ENCODE measurements at places on chromosomes 12 and 14.

DNA sequence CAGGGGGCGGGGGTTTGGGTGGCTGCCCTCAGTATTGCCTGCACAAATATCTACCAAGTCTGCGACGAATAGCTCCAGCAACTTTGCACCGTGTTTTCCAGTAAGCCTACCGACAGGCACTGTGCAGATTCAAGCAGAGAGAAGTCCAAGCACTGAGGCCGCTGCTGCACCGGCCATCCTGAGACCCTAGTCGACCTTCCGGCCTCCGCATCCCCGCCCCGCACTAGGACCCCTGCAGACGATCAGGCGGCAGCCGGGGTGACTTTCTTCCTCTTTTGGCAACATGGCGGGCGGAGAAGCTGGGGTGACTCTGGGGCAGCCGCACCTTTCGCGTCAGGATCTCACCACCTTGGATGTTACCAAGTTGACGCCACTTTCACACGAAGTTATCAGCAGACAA lies at the start of gene EIF2S3B:
Gene EIF2S3B, plus strand, starts transcription at position 271 of the 400 bp plus-strand sequence. Its CDS starts 13 bp downstream, at position 284.
- DNase-seq: no peak

- DNase-seq: no peak
Observed at GRCh38 chr12:6833189-6833890, 5.1 kb downstream of the P3H3 start.

DNA sequence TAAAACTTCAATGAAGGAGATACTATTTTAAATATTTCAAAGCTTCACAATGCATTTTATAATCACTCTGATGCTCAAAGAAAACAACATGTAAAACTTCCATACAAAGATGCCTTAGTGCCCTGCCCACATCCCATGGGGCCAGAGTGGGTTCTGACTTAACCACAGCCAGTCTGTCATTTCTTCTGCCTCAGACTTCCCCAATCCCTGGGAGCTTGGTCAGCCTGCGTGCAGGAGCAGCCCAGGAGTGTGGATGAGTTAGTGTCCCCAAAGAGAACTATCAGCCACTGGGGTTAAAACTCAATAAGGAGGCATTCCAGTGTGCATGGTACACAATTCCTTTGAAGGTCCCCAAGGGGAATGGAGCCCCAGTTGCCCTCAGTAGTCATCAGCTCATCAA lies 100.3 kb downstream of the PTCSC3 start:
- DNase-seq: no peak

GRCh38 chr12:33519566-33519965 lies 79.9 kb upstream of the SYT10 start:
- no peak for DNase-seq

DNA sequence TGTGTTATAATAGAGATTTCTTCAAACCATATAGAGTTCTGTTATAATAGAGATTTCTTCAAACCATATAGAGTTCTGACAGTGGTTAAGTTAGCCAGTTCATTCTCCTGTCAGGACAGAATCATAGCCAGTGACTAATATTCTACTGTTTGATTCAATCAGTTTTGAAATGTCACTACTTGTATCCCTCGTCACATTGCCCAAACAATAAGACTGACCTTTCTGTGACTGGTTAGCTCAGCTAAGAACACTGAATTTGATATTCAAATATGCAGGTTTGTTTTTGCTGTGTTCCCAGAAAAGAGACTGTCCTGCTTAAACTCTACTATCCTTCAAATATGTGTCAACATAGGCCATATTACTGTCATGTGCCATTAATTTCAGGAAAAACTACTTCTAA lies 74.4 kb downstream of the ALG10B start:
- no peak for DNase-seq

DNA sequence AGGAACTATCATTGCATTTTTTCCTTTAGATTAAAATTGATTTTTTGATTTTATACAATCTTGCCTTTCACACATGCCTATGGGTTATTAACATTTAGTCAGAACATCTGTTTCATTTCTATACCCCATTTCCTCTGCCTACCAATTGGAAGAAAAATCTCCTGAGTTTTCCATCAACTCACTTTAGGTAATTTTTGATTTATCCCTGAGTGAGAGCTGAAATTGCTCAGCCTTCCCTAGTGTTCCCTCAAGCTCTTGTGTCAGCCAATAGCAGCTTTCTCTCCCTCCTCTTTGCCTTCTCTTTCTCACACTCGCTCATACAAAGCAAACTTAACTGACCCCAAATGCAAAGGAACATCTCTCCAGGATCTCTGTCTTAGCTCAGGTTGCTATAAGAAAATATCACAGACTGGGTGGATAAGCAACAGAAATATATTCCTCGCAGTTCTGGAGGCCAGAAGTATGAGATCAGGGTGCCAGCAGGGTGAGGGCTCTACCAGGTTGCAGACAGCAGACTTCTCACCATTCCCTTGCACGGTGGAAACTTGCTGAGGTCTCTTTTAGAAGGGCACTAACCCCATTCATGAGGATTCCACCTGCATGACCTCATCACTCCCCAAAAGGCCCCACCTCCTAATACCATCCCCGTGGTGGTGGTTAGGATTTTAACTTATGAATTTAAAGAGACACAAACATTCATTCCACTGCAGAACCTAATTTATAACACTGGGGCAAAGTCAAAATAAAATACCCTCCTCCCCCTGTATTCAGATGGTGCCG lies 224.2 kb upstream of the SFSWAP start:
- DNase-seq: no peak

- DNase-seq: no peak
Observed at GRCh38 chr14:38824706-38825105, 278.3 kb downstream of the SEC23A start.

DNA sequence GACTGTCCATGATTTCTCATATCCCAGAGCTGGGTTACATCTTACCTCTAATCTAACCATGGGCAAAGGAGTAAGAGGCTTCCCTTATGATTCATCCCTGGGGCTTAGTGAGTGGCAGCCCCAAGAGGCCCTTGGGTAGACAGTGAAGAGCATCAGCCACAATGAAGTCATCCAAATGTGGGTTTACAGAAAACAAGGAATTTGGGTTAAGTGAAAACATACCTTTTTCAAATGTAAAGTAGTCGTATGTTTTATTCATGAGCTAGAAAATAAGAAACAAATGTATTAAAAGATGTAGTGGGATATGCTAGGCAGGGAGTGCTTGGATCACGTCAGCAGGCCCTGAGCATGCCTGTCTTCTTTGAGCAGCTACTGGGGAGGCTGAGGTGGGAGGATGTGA lies 54.0 kb upstream of the ELK3 start:
- DNase-seq: no peak

DNA sequence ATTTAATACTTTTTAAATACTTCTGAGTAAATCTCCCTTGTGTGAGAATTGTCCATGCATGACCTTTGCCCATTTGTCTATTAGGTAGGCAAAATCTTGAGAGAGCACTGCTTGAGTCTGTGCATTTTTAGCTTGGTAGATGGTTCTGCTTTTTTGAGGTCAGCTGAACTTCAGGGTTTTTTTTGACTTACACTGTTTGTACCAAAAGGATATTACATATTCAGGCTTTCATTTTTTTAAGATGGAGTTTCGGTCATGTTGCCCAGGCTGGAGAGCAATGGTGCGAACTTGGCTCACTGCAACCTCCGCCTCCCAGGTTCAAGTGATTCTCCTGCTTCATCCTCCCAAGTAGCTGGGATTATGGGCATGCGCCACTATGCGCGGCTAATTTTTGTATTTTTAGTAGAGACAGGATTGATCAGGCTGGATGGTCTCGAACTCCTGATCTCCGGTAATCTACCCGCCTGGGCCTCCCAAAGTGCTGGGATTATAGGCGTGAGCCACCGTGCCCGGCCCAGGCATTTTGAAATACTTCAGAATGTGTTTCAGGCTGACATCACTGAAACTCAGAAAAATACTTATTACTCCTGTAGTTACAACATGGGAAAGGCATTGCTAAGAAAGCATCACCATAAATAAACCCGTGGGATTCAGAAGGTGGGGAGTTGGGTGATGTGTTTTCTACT lies 11.1 kb downstream of the RASSF3 start:
- DNase-seq: no peak

GRCh38 chr12:46470975-46471374 lies 98.4 kb upstream of the SLC38A2 start:
- no peak for DNase-seq

- no peak for DNase-seq
Observed at GRCh38 chr14:74472601-74473000, 20.5 kb downstream of the NPC2 start.

- peak; percentile 56 for DNase-seq
Observed at GRCh38 chr14:105448706-105449111, 25.9 kb upstream of the CRIP2 start.

- no peak for DNase-seq
Observed at GRCh38 chr12:3454780-3455179, 36.2 kb upstream of the PRMT8 start.

GRCh38 chr12:7137908-7138307 lies 7.7 kb downstream of the CLSTN3 start:
- no peak for DNase-seq

- DNase-seq: no peak
Observed at GRCh38 chr12:19979584-19979983, 388.8 kb upstream of the PDE3A start.

DNA sequence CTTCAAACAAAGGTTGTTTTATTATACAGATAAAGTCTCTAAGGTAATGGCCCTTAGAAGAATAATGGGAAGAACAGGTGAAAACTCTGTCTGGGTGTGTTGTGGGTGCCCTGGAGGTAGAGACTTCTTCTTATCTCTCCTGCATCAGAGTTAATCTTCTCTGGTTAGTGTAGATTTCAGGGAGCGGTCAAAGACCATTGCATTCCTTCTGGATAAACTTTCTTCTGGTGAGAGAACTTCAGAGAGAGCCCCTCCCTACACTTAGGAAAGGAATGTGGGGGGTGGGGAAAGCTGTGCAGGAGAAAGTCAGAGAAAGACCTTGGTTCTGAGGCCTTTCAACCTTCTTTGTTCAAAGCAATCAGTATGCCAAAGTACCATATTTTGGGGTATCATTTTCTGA lies 658.5 kb downstream of the DIO2 start:
- DNase-seq: no peak

DNA sequence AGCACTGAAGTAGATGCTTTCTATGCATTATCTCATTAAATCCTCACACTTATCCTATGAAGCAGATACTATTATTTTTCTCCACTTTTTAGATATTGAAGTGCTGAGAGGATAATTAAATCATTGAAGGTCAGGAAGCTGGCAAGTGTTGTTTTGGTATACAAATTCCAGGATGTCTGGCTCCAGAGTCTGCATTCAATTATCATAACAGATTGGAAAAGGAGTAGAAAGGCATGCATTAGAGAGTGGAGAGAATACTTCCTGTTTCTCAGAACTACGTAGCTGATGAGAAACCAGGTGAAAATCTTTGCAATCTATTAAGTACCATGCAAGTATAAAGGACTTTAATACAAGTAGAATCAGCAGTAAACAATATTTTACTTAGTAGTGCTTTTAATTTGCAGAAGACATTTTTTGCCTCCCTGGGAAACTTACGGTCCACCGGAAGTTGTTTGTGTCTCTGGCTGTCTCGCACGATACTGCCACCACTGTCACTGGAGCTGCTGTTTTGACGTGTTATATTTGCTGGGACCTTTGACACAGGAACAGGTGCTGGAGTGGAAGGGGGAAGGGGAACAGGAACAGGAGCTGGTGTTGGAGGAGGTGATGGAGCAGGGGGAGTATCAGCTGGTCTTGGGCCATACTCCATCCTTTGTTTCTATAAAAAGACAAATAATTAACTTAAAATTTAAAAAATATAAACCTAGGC lies 158.0 kb downstream of the EPS8 start:
- no peak for DNase-seq

GRCh38 chr12:132351751-132352495 lies 22.5 kb upstream of the GALNT9 start:
- no peak for DNase-seq

- DNase-seq: no peak
Observed at GRCh38 chr14:75315144-75315543, 36.5 kb downstream of the FOS start.

DNA sequence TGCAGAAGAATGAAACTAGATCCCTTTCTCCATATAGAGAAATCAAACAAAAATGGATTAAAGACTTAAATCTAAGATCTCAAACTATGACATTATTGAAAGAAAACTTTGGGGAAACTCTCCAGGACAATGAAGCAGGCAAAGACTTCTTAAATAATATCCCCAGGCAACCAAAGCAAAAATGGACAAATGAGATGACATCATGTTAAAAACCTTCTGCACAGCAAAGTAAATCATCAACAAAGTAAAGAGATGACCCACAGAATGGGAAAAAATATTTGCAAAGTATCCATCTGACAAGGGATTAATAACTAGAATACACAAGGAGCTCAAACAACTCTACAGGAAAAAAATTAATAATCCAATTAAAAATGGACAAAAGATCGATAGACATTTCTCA lies 101.0 kb downstream of the RALGAPA1 start:
- no peak for DNase-seq

DNA sequence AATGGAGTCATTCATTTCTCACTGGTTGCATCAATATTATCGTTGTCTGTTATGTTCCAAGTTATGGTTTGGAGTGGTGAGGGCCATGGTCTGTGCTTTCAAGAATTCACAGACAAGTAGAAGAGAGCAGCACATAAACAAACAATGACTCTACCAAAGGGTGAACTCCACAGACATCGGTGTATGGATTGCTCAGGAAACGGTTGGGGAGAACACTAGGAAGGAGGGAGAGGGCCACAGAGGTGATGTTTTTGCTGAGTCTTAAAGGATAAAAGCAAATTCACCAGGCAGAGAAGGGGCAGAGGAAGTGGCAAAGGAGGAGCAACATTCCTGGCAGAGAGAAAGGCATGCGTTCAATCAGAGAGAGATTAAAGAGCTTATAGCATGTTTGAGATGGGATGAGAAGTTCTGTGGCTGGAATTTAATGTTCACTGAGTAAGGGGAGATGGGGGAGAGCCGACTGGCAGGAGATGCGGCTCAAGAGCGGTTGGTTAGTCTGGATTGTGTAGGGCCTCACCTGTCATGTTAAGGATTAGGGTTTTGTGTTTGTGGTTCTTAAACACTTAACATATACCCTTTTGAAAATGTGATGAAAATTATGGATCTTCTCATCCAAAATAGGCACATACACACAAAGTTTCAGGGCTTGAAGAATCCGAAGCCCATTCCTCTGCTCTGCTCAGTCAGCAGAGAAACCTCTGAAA lies 42.3 kb upstream of the FRMD6 start:
- DNase-seq: no peak

DNA sequence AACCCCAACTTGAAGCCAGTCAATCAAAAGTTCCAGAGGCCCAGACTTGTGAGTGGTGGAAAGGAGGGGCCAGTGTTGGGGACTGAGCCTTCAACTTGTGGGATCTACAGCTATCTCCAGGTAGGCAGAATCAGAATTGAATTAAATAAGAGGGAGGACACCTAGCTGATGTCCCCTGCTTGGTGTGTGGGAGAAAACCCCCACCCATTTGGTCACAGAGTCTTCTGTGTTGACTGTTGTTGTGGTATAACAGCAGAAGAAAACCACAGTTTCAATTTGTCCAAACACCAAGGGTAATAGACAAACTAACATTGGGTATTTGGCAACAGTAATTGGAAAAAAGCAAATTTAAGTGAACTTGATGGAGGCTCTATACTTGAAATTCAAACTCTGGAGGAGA lies 3.4 kb upstream of the GCH1 start:
- no peak for DNase-seq

- DNase-seq: no peak
Observed at GRCh38 chr12:80033448-80033847, 65.9 kb upstream of the OTOGL start.
